ENCODE measurements at places on chromosomes 5 and 9.

- DNase-seq: no peak
Measured at GRCh38 chr5:131810510-131811249, 13.9 kb upstream of the FNIP1 start.

DNA sequence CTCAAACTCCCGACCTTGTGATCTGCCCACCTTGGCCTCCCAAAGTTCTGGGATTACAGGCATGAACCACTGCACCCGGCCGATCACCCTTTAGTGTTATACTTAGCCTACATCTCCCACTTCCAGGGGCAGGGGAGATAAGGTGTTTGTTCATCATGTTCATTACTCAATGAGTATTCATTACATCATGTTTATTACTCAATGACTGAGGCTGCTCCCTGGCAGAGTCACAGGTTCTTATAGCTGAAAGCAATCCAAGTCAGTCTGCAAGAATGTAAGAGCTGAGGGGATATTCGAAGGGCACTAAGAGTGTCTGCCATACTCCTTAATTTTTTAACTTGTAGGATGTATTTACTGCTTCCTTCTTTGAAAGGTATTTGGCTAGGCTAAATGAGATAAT, 214.2 kb downstream of the SPATA31D1 start:
- DNase-seq: no peak

- DNase-seq: no peak
Measured at GRCh38 chr9:5999443-6000101, 15.9 kb downstream of the RANBP6 start.

DNA sequence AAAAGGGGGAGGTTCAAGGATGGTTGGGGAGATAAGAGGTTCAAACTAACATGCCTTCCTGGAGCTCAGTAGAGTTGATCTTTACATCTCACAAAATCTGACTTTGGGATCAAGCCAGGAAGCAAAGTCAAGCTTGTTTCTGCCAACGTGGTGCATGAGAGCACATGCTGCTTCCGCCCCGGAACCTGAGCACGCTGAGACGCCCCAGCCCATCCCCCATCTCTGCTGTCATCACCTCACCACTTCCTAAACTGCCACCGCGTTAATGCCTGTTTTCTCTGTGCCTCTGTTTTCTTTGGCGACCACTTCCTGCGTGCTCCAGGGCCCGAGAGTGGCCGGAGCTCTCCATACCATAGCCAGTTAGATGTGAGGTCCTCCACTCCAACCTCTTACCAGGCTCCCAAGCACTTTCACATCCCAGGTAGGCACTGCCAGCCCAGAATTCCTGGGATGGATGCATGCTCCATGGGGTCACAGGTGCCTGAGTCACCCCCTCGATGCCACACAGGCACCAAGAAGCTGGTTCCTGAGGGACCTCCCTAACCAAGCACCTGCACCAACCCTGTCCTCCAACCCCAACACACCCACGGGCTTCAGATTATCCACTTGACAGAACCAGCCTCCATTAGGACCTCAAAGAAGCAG, 31.2 kb upstream of the AFAP1L1 start:
- DNase-seq: peak; percentile 55

DNA sequence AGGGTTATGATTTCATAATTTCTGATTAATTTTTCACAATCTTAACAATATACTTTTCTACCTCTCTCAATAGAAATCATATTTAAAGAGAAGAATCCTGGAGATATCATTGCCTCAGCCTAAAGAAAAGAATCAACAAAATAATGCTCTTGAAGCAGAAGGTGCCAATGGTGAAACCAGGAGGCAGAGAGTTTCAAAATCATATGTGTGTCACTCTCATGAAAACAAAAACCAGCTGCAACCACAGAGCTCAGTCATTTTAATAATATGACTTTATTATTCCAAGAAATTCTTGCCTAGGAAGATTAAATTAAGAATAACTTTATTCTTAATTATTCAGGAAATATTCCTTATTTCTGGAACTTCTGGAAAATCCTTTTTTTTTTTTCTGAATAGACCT, 266.8 kb upstream of the ACTBL2 start:
- no peak for DNase-seq

DNA sequence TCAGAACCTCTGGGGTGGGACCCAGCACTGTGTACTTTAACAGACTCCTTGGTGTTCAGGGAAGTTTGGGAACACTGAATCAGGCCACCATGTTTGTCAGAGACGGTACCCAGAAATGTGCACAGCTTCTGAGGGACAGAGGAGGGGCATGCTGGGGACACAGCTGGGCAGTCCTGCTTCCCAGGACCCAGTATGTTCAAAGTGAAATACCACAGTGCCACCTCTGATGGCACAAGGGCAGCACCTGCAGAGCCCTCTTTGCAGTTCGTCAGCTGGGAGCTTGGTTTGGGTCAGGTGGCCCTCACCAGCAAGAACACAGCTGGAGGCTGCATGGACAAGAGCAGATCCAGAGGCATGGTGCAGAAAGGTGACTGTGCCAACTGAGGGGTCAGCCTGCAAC, 51.2 kb downstream of the NDST1 start:
- DNase-seq: no peak

GRCh38 chr5:164392531-164392930, 887.1 kb downstream of the MAT2B start:
- no peak for DNase-seq

DNA sequence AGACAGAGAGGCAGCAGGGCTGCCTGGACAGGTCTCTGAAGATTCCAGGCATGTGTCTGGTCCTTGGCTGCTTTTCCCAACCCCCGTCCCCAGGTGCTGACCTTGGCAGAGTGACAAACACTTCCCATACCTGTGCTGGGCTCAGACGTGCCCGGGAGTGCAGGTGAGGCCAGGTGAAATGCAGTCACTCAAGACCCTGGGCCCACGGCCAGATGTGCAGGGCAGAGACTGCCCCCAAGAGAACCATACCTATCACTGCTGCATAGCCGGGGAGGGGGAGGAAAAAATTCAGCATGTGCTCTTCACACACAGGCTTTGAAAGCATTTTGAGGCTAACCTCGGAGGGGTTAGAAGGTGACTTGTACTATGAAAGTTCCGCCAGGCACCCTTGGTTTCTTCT, 22.6 kb downstream of the CCNJL start:
- no peak for DNase-seq

- no peak for DNase-seq
Measured at GRCh38 chr5:75656311-75657003, 45.2 kb downstream of the ANKDD1B start.

DNA sequence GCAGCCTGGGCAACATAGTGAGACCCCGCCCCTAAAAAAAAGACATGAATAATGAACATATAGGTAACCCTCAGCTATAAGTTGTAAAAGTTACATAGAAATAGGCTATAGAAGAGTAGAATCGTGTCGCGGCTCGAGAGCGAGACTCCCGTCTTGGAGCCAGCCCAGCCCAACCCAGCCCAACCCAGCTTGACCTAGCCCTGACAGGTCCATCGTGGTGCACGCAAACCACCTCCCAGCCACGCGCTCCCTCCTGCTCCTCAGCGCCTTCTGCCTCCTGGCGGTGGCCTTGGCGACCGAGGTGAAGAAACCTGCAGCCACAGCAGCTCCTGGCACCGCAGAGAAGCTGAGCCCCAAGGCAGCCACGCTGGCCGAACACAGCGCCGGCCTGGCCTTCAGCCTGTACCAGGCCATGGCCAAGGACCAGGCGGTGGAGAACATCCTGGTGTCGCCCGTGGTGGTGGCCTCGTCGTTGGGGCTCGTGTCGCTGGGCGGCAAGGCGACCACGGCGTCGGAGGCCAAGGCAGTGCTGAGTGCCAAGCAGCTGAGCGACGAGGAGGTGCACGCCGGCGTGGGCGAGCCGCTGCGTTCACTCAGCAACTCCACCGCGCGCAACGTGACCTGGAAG, 10.8 kb downstream of the KIF24 start:
- no peak for DNase-seq

- DNase-seq: no peak
Measured at GRCh38 chr5:150116667-150117400, 30.5 kb upstream of the CSF1R start.

DNA sequence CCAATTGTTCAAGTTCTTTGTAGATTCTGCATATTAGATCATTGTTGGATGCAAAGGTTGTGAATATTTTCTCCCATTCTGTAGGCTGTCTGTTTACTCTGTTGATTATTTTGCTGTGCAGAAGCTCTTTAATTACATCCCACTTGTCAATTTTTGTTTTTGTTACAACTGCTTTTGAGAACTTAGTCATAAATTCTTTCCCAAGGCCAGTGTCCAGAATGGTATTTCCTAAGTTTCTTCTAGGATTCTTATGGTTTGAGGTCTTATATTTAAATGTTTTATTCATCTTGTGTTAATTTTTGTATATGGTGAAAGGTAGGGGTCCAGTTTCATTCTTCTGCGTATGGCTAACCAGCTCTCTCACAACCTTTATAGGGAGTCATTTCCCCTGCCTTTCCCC, 116.5 kb downstream of the CPLANE1 start:
- DNase-seq: no peak

GRCh38 chr9:68711281-68711680, 6.2 kb downstream of the PIP5K1B start:
- DNase-seq: no peak

- no peak for DNase-seq
Measured at GRCh38 chr9:75395336-75395735, 307.0 kb downstream of the OSTF1 start.

DNA sequence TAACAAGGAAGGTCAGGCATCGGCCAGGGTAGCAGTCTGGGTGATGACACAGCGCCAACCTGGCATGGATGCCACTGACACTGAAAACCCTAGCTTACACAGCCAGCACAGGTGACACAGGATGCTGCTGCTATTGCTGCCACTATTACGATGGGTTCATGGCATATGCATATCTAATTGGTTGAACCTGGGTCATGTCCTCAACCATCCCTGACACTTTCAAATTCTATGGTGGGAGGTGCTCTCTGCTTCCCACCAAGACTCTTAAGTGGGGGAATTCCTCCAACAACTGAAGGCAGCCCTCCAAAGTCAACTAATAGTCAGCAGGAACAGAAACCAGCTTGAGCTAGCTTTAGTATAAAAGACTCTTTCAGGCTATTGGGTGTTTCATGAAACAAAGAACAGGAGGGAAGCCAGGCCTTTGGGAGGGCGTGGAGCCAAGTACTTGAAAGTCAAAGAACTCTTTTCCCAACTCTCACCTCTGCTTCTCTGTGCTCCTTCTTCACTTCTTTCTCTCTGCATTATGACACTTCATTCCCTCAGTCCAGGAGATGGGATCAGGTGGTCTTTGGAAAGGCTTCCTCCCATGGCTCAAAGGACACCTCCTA, 21.3 kb downstream of the PTTG1 start:
- no peak for DNase-seq

- DNase-seq: no peak
Measured at GRCh38 chr9:86301686-86302085, 19.3 kb upstream of the ISCA1 start.

DNA sequence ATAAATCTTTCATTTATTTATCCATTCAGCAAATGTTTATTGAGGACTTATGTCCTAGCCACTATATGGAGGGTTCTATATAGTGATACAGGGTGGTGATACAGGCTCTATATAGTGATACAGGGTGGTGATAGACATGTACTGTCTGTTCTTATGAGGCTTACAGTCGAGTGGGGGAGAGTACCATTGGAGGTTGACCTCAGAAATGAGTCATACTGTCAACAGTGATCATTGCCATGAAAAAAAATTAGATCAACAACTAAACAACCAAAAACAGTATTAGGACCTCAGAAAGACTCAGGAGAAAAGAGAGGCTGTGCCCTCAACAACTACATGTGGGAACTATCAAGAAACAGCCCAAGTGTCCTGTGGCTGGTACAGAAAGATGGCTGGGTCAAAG, 22.0 kb downstream of the PAPPA start:
- DNase-seq: no peak

DNA sequence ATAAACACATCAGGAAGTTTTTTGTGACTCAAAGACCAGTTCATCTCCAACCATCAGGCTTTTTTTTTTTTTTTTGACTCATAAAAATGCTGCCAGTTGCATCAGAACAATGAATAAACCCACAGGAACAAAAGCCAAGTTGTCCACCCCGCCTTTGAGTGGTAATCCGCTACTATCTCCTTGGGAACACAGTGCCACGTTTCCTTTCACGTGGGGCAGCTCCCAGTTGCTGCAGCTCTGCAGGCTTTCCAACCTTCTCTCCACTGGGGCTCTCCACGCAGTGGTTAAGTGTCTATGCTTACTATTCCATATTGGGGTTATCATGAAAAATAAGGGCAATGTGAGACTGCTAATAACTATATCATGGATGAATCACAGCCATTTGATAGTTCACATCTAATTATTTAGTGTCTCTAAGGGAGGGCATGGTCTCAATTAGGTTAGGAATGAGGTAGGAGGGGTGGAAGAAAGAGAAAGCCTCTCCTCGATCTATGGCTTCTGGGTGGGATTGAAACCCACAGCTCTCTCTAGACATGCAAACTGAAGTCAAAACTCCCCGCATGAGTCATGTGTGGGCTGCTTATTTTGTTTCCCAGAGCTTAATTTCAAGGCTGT, 55.8 kb upstream of the ACTBL2 start:
- no peak for DNase-seq

- DNase-seq: no peak
Measured at GRCh38 chr9:87685441-87685840, 40.5 kb upstream of the CTSL start.

DNA sequence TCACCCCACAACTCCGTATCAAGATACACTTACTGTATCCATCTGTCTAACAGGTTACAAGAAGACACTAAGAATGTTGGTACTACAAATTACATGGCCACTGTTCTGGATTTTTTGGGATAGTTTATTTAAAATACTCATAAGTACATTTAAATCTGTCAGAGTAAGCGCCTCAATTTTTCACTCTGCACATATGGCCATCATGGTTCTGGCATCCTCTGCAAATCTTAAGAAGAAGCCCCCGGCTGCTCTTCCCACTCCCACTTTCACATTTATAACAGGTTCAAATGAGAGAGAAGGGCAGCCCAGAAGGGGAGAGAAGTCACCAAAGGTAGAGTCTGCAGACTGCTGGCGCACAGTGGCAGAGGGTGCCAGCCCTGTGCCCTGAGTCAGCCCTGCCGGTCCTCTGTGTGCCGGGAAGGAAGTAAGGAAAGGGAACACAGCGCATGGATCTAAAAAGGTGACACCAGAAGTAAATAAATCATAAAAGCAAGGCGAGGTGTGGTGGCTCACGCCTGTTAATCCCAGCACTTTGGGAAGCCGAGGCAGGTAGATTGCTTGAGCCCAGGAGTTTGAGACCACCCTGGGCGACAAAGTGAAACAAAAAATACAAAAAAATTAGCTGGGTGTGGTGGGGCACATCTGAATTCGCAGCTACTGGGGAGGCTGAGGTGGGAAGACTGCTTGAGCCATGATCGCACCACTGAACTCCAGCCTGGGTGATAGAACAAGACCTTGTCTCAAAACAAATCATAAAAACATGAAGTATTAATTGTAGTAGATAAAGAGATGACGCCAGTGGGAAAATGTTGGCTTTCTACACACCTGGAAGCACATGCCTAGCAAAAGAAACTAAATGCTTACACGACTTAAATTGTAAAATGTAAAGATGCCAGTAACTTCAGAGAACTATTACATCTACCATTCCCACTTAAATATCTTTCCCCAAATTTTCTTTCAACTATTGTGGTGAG, 30.0 kb downstream of the RNF130 start:
- no peak for DNase-seq

- no peak for DNase-seq
Measured at GRCh38 chr5:172123269-172123692, 64.7 kb downstream of the STK10 start.

- no peak for DNase-seq
Measured at GRCh38 chr5:95927927-95928723, 33.5 kb downstream of the ELL2 start.
